ENCODE measurements at places on chromosomes 16 and 17.

- no peak for DNase-seq
Observed at GRCh38 chr17:17696085-17696484, 14.8 kb downstream of the RAI1 start.

- DNase-seq: no peak
Observed at GRCh38 chr16:87150681-87151280, 166.4 kb downstream of the C16orf95 start.

DNA sequence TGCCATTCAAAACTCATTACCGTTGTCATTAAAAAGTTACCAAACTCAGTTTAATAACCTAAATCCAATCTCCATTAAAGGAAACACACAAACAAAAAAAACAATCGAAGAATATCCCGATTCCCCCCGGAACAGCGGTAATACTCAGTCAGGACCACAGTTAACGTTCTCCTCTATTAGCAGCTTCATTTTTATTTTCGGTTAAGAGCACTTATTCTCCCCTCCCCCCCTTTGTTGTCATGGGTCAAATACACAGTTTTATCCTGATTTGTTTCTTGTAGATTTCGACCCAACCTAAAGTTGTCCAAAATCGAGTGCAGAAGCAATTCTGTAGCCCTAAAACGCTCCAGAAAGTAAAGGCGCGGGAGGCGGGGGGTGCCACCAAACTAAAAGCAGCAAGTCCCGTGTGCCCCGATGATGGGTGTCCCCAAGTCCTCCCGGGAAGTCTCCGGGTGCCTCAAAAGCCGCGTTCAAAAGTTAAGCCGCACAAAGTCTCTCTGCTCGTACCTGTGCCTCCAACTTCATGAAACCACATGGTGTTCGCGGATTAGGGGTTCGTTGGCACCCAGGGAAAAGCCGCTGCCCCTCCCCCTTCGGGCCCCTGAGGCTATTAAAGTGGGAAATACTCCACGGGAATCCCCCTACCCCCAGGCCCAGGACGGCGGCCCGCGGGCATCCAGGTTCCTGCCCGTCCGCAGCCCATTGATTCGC is 996 bp downstream of the SUMO2 start:
- no peak for DNase-seq

DNA sequence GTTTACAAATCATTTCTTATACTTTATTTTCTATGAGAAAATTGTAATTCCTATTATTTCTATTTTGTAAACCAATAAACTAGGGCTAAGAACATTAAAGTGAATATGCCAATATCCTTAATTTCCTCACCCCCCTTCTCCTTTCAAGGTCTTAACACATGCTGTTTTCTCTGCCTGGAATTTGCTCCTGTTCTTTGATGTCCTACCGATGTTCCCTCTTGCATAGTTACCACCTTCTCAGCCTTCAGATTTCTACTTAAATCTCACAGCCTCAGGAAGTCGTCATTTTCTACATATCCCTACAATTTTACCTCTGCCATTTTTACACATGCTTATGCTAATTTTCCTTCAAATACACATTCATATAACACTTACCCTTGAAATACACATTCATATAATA is 890.9 kb upstream of the CDH8 start:
- DNase-seq: peak; percentile 72

GRCh38 chr17:67868176-67868575 is 42.9 kb downstream of the BPTF start:
- DNase-seq: no peak

Data from mesendoderm (in vitro differentiated cells).